Stimulated activated memory B cell treated with anti-CD40 and anti-IgM and Interleukin-4, amounts not matched to agents 10 μg/mL and 1 μg/mL and 100 μg/mL, for 72 hours (primary cell): ENCODE measurements at places on chromosomes 11 and 22.

DNA sequence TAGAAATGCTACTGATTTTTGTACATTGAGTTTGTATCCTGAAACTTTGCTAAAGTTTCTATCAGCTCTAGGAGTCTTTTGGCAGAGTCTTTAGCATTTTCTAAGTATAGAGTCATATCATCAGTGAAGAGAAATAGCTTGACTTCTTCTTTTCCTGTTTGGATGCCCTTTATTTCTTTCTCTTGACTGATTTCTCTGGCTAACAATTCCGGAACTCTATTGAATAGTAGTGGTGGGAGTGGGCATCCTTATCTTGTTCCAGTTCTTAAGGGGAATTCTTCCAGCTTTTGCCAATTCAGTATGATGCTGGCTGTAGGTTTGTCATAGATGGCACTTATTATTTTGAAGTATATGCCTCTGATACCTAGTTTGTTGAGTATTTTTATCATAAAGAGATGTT, 197.7 kb downstream of the AASDHPPT start:
- no peak overlapping the region for H3K4me3 ChIP-seq
- no peak overlapping the region for H3K27ac ChIP-seq
- H3K27me3 ChIP-seq = no peaks in the 10 kb centered on the region

DNA sequence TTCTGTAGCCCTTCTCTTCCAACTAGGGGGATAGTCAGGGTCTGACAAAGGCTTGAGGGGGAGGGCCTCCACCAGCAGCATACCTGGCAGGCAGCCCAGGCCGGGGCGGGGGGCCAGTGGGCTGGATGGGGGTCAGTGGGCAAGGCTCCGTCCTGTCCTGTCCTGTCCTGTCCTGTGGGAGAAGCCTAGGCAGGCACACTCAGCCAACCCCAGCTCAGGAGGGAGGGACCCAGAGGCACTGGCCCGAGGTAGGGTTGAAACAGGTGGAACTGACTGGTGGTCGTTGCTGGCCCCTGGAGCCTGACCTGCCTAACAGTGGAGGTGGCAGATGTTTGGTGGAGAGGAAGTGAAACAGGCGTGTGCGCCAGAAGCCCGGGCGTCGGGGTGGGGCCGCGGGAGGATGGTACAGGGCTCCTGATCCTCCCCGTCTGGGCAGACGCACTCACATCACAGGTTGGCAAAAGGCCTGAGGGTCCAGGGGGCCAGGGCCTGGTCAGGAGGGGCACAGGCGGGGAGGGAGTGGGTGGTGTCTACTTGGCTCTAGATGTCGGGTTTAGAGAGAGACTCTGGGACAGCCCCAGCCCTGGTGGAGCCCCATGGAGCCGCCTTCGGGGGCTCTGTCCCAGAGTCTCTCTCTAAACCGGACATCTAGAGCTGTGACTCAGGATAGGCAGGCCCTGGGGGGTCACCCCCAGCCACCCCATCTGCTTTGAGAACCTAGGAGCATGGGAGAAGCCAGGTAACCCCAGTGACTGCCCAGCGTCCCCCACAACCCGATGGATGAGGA, 32.5 kb upstream of the GRAMD4 start:
- peak overlapping the region; percentile 96 for H3K27ac ChIP-seq
- H3K36me3 ChIP-seq = no peaks in the 10 kb centered on the region
- ATAC-seq = peak; percentile 92
- H3K27me3 ChIP-seq = no peaks in the 10 kb centered on the region
- H3K4me3 ChIP-seq = peak overlapping the region; percentile 79
- H3K4me1 ChIP-seq = peaks cover 90% of the 10 kb centered on the region

DNA sequence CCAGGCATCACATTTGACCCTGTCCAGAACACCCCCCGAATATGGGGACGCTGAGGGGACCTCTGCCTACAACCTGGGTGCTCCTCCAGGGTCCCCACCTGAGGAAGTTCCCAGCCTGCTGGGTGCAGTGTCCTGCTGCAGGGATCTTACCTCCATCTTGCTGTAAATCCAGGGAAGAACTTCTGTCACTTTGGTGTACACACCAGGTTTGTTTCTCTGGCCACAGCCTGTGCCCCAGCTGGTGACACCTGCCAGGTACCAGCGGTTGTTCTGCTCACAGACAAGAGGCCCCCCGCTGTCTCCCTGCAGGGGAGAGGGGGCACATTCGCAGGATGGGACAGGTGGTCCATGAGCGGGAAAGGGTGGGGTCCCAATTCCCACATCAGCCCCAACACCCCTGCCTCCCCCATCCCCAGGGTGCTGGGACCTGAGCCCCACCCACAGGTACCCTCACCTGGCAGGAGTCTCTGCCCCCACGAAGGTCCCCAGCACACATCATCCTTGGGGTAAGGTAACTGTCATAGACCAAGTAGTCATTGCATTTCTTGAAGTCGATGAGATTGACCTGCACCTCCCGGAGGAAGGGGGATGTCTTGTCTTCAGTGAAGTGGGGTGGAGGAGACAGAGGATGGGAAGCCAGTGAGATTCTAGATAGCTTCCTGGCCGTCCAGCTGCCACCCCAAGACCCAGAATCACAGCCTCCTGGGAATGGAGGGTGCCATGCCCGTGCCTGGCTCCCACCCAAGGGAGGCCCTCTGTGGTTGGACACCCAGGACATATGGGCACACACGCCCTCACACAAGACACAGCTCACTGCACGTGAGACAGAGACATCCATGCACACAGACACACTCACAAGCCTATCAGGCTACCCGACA, 25.5 kb downstream of the TMPRSS13 start:
- H3K36me3 ChIP-seq = no peaks in the 10 kb centered on the region
- H3K4me1 ChIP-seq = peaks cover 33% of the 10 kb centered on the region
- H3K27ac ChIP-seq = no peak overlapping the region
- no peak overlapping the region for H3K4me3 ChIP-seq

GRCh38 chr11:1006762-1007161, 29.8 kb downstream of the MUC6 start:
- H3K4me1 ChIP-seq = no peaks in the 10 kb centered on the region
- H3K27ac ChIP-seq = no peak overlapping the region
- no peak for ATAC-seq

DNA sequence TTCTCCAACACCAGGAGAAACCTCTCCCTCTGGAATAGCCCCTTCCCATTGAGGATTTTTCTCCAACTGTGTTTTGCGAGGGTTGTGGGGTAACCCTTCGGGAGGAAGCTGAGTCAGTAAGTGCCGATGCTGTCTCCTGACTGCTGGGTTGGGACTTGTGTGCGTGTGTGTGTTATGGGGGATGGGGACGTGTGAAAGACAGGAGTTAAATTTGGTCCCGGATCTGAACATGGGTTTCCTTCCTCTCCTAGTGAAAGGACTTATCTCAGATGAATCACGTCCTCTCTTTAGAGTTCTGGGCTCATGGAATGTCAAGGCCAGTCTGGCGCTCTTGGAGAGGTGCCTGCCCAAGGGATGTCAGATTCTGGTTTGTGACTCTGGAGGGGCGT, 33.3 kb downstream of the KIAA1671 start:
- no peaks in the 10 kb centered on the region for H3K4me1 ChIP-seq
- H3K27me3 ChIP-seq = peaks cover 15% of the 10 kb centered on the region
- ATAC-seq = no peak
- H3K36me3 ChIP-seq = no peaks in the 10 kb centered on the region
- no peak overlapping the region for H3K4me3 ChIP-seq

DNA sequence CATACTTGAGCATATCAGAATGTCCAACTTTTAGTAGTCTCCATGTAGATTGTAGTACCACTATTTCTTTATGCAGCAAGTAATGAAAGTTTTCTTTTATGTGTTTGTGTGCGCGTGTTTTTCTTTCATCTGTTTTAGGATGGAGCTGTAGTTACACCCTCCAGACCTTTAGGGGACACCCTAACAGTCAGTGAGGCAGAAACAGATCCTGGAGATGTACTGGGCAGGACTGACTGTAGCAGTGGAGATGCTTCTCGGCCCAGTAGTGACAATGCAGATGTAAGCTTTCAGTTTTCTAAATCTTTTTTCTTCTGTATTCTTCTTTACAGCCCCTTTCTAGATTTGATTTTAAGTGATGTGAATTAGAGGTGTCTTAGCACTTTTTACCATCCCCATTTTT, 79.9 kb upstream of the GRIK4 start:
- H3K36me3 ChIP-seq = peaks cover 19% of the 10 kb centered on the region
- H3K27me3 ChIP-seq = no peaks in the 10 kb centered on the region
- H3K27ac ChIP-seq = peak overlapping the region; percentile 14
- H3K4me3 ChIP-seq = no peak overlapping the region

- no peaks in the 10 kb centered on the region for H3K27me3 ChIP-seq
- no peaks in the 10 kb centered on the region for H3K36me3 ChIP-seq
- H3K27ac ChIP-seq = no peak overlapping the region
- no peak for ATAC-seq
- no peaks in the 10 kb centered on the region for H3K4me1 ChIP-seq
- H3K4me3 ChIP-seq = no peak overlapping the region
Measured at GRCh38 chr11:22472306-22472705, 134.1 kb downstream of the SLC17A6 start.
